Activated CD4-positive, alpha-beta T cell treated with anti-CD3 and anti-CD28 coated beads, Interleukin-2, amount 50 U/mL, for 1 hour (primary cell): ENCODE measurements at places on chromosomes 16 and 17.

DNA sequence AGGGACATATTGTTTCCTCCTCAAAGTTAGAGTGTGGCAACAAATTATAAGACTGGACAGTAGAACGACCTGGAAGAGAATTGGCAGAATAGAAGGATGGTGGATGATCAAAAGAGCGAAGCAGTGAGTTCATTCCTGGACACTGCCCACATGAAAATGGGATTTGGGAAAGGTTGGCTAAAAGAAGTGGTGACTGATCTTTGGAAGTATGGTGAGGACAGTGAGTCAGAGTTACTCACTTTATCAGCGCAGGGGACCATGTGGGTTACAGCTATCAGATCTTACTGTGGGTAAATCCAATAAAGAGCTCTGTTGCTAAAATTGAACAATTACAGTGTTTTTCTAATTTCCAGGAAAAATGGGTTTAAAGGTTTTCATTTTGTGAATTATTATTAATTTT lies 2.7 kb upstream of the TANC2 start:
- DNase-seq: no peak

- DNase-seq: no peak
Measured at GRCh38 chr17:35161281-35161761, 13.7 kb downstream of the UNC45B start.

GRCh38 chr16:59522826-59523225 lies 788.7 kb upstream of the GOT2 start:
- no peak for DNase-seq

- no peak for DNase-seq
Measured at GRCh38 chr17:43126911-43127290, 1.7 kb upstream of the BRCA1 start.

DNA sequence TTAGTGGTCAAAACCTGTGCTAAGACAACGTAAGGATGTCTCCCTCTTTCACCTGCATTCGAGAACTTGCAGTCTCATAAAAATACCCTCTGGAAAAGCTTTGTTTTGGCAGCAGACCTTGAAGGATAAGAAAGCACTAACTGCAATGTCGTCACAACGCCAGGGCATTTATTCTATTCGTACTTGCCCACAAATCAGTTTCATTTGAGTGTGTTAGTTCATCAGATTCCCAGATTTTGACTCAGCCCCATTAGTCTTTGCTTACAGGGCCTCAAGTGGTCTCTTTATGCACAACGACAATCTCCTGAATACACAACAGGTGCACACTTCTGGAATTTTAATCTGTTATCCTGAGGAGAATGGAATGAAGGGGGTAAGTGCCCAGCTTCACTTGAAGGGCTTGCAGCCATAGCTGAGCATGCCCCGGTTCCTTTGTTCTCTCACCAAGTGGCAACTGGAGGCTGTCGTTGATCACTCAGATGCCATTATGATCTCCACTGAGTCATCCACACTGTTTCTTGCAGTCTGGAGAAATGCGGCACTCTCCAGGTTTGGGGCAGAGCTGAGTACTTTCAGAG lies 58.8 kb downstream of the CLEC19A start:
- no peak for DNase-seq

DNA sequence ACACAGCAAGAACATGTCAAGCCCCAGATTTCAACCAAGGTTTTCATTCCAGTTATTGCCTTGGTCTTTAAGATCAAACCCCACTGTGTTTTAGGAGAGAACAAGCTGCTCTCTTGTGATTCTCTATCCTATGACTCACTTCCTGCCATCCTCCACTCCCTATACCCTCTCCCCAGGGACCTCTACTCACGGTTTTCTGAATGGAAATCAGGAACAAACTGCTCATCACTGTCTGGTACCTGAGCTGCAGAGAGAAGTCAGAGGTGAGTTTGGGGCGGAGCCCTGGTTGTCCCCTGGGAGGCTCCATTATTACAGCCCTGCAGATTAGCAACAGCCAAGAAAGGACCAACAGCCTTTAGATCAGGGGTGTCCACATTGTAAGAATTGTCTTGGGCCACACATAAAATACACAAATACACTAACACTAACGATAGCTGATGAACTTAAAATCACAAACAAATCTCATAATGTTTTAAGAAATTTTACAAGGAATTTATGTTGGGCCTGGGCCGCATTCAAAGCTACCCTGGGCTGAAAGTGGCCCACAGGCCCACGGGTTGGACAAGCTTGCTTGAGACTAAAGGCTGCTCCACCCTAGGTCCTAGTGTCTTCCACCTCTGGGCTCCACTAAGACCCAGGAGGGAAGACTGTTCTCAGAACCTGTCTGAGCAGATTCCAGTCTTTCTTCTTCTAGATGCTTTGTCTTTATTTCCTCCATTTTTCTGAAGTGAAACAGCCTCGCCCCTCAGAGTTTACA lies 9.7 kb downstream of the ETV4 start:
- no peak for DNase-seq

DNA sequence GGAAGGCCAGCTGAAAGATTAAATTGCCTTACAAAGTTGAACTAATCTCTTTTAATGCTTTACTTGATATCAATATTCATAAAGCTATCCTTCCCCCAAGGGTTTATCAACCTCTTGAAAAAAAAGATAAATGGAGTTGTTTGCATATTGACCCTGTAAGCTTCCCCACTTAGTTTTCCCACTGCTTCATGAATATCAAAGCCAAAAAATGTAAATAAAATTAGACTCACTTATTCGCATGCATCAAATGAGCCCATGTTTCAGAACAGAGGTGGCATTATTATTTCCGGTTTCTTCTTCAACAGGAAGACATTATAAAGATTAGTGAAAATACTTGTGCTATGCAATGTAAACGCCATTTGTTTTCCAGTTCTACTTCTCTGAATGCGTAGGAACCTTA lies 150.7 kb downstream of the CDH11 start:
- DNase-seq: no peak
